ENCODE measurements at places on chromosomes 5 and 9. TPM values are rescaled to one million over a fixed set of nuclear protein-coding genes. Genes with fewer than 3 reads are reported as not detected.
A peak's percentile ranks its signal among the peaks of the same experiment; 100 is the strongest.

- no peak for DNase-seq
Measured at GRCh38 chr5:53407373-53407772, 73.1 kb upstream of the FST start.

DNA sequence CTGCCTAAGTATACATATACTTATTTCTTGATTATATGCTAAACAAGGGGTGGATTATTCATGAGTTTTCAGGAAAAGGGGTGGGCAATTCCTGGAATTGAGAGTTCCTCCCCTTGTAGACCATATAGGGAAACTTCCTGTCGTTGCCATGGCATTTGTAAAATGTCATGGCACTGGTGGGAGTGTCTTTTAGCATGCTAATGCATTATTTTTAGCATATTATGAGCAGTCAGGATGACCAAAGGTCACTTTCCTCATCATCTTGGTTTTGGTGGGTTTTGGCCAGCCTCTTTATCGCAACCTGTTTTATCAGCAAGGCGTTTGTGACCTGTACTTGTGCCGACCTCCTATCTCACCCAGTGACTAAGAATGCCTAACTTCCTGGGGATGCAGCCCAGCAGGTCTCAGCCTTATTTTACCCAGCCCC lies 80.9 kb downstream of the ALDH7A1 start:
- no peak for DNase-seq

DNA sequence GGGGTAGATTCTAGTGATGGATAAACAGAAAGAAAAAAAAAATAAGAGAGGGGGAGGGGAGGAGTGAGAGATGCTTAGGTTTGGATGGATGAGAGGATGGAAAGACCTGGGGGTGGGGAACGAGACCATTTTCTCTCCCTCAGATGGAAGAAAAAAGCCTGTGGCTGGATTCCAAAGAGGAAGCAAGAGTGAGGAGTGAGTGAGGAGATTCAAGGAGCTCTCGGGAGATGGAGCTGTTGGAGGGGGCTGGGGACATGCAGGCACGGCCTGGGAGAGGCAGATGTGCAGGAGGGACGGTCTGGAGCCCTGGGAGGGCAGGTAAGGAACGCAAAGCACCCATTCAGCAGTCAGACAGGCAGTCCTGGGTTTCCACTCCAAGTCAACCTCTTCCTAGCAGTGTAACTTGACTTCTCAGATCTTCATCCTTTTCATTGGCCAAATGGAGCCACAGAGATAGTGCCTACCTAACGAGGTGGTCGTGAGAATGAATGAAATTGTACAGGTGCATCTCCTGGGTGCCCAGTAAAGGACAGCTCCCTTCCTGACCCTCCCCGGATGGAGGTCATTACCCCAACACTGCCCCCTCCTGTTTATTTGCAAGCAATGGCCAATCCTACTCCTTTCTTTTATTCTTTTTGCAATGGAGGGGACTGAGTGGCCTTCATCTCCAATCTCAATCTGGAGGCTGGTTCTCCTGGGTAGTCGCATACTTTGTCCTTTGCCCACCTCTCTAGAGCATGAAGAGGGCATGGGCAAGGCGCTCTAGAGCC lies 52.2 kb downstream of the PCDH1 start:
- no peak for DNase-seq

GRCh38 chr5:137393196-137393993 lies 105.7 kb downstream of the SPOCK1 start:
- peak; percentile 62 for DNase-seq

Gene ROR2
- total RNA-seq = 22.3 TPM

DNA sequence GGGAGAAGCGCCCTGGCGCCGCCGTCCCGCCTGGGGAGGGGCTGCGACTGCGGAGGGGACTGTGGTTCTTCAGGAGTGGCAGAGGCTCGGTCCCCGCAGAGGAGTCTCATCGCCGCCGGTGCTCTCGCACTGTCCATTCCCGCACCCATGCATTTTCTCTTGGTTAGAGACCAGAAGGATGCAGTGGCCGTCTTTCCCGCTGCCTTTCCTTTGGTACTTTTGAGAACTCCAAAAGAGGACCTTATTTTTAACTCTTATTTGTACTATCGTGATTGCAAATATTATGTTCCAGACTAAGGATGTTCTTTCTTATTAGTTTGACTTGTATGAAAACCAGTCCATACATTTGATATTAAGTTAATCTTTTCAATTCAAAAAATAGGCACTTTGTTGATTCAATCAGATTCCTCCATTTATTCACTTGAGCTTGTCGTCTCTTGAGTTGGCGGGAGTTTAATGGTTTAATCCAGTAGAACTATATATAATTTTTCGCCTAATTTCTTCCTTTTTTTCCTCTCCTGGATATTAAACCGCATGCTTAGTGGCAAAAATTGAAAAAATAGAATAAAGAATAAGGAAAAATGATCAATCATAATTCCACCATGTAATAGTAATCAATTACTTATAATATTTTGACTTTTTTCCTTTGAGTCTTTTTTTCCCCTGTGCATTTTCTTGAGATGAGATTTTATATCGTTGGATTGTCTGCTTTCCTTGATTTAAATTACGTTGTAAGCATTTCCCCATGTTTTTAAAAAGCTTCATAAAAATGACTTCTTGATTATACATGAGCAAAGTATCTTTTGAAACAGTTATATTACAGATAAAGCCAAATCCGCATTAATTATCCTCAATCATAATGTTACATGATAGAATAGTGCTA lies 861 bp downstream of the ZFYVE16 start:
- no peak for DNase-seq

- DNase-seq = no peak
Measured at GRCh38 chr5:141094481-141095262, at the start of gene PCDHB2. PCDHB2 (plus strand) TSS chr5:141094615; CDS start chr5:141094791, 176 bp downstream.

- DNase-seq = no peak
Measured at GRCh38 chr5:103886826-103887225, 324.2 kb upstream of the NUDT12 start.

DNA sequence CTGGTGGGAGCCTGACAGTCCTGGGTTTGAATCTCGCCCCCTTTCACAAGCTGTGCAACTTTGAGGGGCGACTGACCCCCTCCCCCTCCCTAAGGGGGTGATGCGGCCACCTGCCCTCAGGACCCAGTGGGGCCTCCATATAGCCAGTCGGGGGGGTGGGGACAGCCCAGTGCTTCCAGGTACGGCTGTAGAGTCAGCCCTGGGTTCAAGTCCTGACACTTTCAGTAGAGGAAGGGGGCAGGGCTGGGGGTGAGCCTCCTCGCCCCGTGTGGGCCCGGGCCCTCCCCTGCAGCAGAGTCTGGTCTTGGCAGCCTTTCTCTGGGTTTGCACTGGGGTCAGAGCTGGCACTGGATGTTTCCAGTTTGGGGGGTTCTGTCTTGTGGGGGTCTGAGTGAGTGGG lies 216.3 kb downstream of the C9orf50 start:
- no peak for DNase-seq
